ENCODE measurements at places on chromosomes 7 and 10.

GRCh38 chr7:91446819-91447218 is 182.6 kb downstream of the FZD1 start:
- DNase-seq: no peak

DNA sequence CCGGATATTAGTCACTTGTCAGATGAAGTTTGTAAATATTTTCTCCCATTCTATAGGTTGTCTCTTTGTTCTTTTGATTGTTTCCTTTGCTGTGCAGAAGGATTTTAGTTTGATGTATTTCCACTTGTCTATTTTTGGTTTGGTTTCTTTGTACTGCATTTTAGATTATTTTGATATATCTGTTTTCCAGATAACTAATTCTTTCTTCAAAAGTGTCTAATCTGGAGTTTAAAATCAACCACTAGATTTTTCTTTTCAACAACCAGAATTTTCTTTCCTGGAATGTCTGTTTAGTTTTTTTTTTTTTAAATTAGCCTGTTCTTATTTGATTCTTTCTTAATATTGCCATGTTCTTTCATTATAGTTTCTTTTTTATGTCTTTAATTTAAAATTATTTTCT is 116.8 kb upstream of the INHBA start:
- DNase-seq: no peak

DNA sequence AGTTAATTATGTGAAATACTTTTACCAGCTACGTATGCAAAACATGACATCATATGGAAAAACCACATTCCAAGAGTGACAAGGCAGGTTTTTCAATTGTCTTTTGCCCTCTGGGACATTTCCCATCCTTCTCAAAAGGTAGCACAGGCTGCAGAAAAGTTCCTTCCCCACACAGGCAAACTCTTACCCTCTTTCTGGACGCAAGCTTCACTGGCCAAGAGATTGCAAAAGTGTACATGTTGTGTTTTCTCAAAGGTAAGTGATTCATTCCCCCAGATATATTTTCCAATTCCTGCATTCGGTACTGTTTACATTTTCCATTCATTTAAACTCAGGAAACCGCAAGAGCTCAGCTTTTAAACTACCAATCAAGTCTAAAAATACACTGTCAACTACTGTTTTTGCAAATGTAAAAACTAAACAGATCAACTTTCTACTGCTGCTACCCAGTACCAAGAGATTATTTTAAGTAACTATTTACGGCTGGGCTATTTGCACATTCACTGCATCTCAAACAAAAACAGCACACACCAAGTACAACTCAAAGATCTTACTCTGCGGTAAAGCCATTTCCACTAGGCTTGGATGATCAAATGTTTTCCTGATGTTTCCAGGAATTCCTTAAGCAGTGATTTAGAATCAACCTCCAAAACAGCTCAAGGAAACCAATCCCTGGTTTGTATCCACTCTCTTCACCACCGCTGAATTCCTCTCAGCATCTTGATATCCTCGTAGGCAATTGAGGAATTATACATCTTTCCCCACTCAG is 233.6 kb upstream of the CCDC6 start:
- peak; percentile 78 for DNase-seq

GRCh38 chr7:25321424-25321823 is 93.1 kb upstream of the NPVF start:
- no peak for DNase-seq

DNA sequence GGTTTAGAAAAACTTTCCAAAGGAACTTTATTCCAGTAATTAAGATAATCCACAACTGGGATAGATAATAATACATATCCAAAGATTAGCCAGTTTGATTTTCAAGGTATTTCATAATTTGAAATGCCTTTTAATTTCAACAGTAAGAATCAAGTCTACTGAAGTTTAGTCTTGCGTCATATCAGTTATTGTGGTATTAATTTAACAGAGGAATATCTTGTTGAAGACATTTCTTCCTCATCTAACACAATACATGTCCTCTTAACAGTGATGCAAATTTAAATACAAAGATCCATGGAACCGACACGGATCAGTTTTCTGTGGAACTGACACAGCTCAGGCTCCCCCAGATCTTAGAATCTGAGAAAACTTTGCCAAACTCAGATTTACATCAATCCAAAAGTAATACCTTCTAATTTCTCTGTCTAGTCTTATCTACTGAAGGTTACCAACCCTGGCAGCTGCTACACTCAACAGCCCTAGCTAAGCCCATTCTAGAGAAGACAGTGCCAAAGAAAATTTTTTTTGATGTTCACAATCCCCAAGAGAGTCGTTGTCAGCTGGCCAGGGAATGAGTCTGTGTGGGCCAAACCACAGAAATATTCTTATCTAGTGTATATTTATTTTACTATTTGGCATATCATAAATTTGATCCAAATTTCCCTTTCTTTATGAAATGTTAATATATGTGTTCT is 365.2 kb upstream of the MEOX2 start:
- peak; percentile 71 for DNase-seq

Data from fibroblast of lung (primary cell).